ENCODE measurements at places on chromosomes 13 and 19.

- DNase-seq: no peak
Observed at GRCh38 chr19:46452186-46452585, 19.2 kb downstream of the PNMA8A start.

DNA sequence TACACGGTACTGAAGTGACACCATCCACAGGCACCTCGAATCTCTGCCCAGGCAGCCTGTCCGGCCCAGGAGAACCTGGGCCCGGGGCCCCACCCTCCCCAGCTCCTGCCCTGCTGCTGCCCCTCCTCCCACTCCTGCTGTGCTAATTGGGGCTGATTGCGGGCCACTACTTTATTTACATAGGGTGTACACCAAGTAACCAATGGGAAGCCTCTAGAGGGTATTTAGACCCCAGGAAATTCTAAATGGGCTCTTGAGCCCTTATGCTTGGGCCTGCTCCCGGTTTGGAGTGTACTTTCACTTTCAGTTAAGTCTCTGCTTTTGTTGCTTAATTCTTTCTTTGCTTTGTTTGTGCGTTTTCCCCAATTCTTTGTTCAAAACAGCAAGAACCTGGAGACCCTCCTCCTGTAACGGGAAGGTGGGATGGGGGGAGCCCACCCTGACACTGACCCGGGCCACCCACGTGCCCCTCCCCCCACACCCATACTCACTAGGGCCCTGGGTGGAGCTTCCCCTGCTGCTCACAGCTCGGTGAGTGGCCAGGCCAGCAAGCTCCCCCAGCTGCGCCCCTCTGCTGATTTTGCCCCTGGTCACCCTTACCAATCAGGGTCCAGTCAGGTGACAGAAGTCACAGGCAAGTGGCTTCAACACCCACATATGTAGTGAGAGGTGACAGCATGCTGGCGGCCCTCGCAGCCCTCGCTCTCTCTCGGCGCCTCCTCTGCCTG lies 9.4 kb downstream of the SCGB2B2 start:
- no peak for DNase-seq

DNA sequence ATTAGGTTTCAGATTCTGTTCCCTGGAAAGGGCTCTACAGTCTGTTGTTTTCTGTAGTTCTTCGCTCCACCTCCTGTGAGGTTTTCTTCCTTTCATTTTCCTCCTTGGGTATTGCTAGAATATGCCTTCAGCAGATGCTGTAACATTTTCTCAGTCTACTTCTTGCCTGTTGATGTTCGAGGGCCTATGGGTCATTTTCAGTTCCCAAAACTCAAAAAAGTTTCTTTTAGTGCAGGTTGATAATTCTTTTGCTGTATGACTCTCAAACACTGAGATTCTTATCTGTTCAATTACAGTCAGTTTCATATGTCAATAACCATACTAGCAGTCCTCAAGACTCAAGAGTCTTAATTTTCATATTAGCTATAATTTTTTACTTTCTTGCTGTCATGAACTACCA lies 268.3 kb downstream of the RFC3 start:
- DNase-seq: no peak

DNA sequence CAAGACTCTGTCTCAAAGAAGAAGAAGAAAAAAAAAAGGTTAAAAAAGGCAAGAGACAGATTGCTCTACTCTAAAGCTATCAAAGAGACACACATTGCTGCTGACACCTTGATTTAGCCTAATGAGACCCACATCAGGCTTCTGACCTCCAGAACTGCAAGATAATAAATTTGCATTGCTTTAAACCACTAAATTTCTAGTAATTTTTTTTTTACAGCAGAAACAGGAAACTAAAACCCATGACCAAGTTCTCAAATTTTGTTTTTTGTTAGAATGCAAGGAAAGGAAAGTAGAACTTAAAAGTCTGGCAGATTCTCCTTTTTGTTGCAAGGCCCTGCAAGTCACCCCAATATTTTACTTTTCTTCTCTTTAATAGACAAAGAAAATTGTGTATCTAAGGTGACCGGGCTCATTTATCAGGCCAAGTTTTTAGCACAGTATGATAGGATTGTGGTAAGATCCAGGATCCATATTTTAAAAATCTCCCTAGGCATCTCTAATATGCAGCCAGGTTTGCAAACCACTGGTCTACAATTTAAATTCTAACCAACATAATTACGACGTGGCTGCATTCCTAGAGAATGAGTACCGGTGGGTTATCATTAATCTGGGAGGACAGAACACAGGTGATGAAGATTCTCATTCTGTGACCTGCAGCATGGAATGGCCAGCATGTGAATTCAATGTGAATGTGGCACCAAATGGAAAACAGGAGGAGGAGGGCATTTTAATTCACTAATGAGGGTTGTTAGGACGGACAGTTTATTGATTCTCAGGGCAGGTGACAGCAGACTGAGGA lies 56.7 kb upstream of the MED4 start:
- DNase-seq: no peak

GRCh38 chr13:32164622-32165268 lies 133.2 kb downstream of the FRY start:
- DNase-seq: peak; percentile 90

DNA sequence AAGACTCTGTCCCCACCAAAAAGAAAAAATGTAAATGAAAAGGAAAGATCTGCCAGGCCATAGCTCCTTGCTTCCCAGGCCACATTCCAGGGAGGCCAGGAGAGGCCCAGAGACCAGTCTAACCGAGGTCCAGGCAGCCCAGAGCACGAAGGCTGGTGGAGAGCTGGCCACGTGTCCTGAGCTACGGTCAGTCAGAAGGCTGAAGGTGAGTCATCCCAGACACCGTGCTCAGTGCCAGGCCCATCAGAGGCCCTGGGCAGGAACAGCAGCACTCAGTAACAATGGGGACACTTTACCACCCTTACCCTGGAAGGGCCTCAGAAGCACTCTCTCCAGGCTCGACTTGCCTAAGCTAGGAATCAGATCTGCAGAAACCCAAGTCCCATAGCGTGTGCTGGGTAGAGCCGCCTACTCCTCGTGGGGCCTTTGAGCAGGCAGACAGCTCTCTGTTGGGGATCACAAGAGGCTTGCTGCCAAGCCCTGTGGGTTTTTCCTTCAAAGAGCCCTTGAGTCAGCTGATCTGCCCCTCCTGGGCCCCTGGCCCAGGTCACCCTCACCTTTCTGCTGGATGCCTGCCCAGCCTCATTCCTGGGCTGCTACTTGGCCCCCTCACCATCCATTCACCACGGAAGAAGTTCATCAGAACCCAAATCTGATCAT lies 11.6 kb upstream of the DNMT1 start:
- DNase-seq: no peak

DNA sequence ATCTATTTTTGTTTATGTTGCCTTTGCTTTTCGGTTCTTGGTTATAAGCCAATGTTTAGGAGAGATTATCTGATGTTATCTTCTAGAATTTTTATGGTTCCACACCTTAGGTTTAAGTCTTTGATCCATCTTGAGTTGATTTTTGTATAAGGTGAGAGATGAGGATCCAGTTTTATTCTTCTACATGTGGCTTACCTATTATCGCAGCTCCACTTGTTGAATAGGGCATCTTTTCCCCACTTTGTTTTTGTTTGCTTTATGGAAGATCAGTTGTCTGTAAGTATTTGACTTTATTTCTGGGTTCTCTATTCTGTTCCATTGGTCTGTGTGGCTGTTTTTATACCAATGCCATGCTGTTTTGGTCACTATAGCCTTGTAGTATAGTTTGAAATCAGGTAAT lies 927.0 kb downstream of the UQCRFS1 start:
- no peak for DNase-seq

DNA sequence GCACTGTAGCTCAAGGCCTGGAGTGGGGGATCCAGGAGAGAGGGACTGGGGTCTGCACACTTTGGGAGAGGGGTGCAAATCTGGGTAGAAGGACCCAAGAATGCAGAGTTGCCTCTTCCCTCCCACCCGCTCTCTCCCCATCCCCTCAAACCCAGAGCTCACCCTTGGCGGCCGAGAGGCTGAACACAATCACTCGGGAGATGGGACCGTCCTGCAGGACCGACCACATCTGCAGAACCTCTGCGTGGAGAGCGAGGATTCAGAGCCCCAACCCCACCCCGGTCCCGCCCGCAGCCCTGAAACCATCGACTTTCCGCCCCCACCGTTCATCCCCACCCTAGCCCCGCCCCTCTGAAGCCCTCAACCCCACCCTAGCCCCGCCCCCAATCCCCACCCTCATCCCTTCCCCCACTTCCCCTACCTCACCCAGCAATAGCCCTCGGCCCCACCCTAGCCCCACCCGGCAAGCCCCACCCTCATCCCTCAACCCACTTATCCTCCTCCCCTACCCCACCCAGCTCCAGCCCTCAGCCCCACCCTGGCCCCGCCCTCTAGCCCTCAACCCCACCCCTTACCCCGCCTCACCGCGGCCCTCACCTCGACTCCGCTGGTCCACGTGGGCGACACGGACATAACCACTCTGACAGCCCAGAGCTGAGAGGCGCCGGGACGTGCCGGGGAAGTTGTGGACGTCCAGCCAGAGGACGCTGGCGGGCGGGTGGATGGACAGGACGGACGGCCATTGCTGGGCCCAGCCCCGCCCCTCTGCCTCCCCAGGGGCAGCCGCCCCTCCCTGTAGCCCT lies 4.1 kb downstream of the KPTN start:
- no peak for DNase-seq

GRCh38 chr13:75904012-75904411 lies 267.9 kb downstream of the LMO7 start:
- no peak for DNase-seq

- no peak for DNase-seq
Observed at GRCh38 chr13:23392925-23393645, 40.4 kb downstream of the SACS start.

DNA sequence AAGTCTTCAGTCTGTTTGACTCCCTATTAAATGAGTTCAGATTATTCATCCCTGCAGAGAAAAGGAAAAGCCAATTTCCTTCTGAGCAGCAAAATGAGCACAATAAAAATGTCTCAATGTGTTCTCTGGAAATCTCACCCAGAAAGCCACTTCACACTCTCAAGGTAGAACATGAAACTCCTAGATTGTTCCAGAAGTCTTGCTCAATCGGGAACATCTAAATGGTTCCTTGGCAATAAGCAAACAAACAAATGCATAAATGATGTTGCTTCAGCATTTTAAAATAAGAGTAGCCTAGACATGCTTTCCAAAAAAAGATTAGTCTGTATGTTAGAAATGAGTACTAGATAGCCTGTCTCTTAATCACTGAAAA lies 59.7 kb upstream of the TNFRSF19 start:
- no peak for DNase-seq

- no peak for DNase-seq
Observed at GRCh38 chr19:40627486-40628279, 26.5 kb downstream of the LTBP4 start.

GRCh38 chr13:24632382-24633121 lies 47.7 kb upstream of the ATP12A start:
- no peak for DNase-seq

DNA sequence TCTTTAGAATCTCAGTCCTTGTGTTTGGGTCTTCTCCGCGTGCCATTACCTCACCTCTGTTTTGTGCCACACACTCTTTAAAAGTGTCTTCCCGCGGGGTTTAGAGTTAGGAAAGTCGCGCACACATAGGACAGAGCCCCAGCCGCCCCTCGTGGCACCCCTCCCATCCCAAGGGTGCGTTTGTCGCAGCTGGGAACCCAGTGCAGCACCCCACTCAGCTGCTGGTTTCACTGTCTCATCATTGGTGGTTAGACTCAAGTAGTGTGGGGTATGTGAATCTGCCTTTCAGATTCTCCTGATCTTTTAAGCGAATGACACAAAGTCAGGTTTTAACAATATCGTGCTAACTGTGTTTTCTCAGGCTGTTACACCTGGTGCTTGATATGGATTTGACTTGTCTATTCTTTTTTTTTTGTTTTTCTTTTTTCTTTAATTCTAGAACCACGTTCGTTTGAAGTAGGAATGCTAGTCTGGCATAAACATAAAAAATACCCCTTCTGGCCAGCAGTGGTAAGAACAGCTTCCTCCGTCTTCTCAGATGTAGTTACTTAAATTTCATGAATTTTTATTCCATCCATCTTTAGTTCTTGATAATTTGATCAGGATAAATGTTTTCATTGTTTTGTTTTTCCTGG lies 19.5 kb upstream of the NDUFS7 start:
- DNase-seq: no peak

DNA sequence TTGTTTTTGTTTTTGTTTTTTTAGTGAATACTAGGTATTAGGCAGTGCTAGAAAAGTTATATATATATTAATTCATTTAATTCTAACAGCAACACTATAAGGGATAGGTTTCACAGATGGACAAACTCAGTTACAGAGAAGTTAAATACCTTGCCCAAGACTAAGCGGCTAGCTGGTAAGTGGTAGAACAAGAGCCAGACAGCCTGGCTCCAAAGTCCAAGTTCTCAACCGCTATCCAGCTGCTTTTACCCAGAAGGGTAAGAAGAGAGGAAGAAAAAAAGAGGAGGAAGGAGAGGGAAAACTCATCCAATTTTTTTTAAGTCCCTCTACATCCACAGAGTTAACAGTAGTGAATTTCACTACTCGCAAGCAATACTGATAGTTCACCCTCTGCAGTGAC lies 217.0 kb downstream of the SPRY2 start:
- no peak for DNase-seq

DNA sequence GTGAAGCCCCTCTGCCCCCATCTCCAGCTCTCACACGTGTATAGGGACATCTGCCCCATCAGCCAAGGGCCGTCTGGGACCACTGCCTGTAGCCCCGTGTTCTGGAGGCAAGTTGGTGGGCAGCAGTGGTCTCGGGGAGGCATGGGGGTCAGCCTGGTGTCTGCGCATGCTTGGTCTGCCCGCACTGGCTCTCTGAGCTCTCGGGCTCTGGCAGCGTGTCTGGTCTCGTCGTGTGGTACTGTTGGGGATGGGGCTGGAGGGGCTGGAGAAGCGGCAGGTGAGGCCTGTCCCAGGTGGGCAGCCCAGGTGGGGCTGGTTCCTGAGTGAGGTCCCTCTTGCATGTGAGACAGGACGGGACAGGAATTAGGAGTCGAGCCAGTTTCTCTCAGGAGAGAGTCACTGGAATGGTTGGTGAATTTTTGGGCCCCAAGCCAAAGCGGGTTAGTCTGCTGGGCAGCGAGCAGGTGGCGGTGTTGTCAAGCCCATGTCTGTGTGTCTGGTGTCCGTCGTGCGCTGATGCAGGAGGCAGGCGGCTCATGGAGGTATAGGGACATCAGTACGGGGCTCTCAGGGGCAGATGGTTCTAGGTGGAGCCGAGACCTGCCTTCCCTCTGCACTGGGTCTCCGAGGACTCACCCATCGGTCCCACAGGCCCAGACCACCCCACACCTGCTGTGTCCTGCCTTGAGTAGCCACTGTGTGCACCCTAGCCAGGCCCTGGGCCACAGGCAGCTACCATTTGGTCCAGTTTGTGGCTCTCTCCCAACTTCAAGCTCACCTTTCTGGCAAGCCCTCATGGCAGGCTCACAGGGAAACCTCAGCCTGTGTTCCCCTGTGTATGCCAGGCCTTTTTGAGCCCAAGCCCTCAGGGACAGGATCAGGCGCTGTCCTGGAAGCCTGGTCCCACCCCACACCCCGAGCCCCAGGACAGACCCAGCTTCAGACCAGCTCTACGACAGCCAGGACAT lies 18.2 kb downstream of the COMP start:
- DNase-seq: no peak
